H1 (cell line): ENCODE measurements at places on chromosomes 4 and X. TPM values are rescaled to one million over a fixed set of nuclear protein-coding genes. Genes with fewer than 3 reads are reported as not detected.

DNA sequence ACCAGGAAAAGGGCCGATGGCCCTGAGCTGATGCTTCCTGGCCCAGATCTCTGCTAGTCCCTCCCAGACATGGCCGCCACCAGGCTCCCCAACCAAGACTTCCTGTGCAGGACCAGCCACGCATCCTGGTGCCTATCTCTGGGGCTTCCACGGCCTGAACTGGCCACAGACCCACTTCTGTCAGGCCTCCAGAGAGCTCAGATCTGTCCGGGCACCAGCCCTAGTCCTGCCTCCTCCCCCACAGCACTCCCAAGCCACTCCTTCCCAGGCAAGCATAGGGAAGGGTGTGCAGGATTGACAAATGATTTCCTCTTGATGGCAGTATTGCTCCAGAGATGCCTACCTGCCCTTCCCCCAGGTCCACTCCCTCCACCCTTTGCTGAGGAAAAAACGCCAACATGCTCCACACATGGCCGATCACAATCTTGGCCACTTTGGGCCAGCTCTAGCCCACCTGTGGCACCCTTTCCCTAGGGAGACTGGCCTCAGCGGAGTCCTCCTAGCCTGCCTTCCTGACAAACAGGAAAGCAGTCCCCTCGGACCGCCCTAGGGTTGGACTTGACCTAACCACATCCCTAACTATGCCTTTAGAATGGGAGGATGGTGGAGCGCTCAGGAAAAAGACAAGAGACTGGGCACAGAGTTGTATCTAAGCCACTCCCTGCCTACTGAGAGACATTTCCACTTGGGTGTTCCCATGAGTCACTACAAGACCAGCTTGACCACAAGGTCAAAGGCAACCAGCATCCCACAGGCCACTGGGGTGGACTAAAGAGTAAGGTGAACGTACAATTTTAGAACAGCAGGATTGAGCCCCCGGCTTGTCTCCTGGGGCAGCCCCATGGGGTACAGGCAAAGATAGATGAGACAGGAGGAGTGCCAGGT is 277.5 kb upstream of the AGTR2 start:
- DNase-seq, result no peak

DNA sequence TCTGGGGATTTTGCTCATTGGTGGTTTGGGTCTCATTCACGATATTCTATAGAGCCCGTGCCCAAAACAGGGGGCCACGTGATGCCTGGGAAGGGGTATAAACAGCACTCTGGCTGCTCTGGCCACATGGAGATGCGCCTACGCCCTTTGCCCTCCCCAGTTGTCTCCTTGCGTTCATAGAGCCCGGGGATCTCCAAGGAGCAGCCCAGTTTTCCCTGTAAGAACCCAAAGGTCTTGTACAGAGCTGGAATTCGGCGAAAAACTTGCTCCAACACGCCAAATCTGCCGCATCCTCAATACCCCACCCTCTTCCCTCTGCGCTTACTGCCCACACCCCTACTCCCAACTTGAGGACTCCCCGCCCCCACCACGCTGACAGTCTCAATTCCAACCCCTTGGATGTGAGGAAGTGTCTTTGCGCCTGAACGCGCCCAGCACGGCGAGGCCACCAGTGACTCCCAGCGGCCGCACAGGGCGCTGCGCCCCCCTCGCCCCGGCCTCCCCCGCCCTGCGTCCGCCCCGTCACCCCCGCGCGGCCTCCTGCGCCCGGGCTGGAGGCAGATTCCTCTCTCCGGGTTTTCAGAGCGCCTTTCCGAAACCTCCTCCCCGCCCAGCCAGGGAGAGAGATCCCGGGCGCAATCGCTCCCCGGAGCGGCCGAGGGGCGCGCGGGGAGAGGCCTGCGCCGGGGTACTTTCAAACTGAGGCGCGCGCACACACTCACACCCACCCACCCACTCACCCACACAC is at the start of gene NHS:
TSS of gene NHS (plus strand) at position 582 of the 748 bp plus-strand sequence. CDS start 558 bp downstream, outside the sequence.
- DNase-seq, result peak; percentile 43

DNA sequence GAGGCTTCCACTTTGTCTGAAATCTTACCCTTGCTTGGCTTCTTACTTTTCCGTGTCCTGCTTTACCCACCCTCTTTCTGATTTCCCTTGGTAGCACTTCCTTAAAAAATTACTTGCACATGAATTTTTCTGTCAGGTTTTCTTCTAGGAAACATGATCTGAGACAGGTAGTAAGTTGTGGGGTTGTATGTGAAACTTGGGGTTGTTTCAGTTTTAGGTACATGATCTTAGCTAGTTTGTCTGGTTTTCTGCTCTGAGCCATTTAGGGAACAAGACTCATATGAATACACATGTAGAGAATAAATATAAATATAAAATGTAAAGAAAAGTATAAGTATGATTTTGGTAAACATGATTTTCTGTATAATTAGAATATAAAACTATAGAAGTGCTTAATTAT is 17.4 kb upstream of the ARMCX2 start:
- no peak for DNase-seq

DNA sequence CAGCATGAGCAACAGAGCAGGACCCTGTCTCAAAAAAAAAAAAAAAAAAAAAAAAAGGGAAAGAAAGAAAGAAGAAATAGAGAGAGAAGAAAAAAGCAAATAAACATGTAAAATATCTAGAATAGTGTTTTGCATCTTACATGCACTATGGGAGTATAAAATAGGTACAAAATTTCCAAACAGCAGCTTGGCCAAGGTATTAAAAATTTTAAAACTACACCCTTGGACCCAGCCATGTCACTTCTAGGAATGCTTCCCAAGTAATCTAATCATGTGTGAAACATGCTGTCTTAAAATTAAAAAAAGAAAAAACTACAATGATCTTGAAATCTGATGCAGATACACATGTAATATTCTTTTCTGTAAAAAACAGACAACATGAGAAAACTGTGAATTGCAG is 21.6 kb downstream of the IRF2 start:
- no peak for DNase-seq

Gene COMMD8
- 6.8 and 7.2 TPM in 2 replicates for total RNA-seq
